ENCODE measurements at places on chromosomes 7 and 10.

GRCh38 chr7:70634071-70634470 lies 497.9 kb upstream of the GALNT17 start:
- DNase-seq = no peak

GRCh38 chr7:44223362-44224079 lies 22.7 kb downstream of the YKT6 start:
- no peak for DNase-seq

- no peak for DNase-seq
These were observed 717.3 kb downstream of the XPNPEP1 start for GRCh38 chr10:109205929-109206585.

GRCh38 chr10:11081408-11081807 lies 63.7 kb downstream of the CELF2 start:
- no peak for DNase-seq

GRCh38 chr10:22251751-22252223 lies 34.0 kb upstream of the EBLN1 start:
- DNase-seq = peak; percentile 57

DNA sequence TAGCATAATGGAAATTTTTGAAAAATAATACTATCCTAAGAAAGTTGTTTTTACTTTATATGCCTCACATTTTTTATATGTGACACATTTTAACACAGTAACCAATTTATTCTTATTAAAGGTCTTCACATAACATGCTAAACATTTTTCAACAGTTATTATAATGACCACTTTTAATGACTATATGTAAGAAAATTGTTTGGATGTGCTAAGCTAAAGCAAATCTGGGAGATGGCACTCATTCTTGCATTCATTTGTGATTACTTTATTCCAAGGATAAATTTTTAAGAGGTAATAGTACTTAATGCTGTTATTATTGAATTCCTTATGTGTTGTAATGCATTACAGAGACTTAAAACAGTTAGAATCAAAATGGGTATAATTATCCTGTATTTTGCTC lies 88.1 kb downstream of the ANKIB1 start:
- no peak for DNase-seq

DNA sequence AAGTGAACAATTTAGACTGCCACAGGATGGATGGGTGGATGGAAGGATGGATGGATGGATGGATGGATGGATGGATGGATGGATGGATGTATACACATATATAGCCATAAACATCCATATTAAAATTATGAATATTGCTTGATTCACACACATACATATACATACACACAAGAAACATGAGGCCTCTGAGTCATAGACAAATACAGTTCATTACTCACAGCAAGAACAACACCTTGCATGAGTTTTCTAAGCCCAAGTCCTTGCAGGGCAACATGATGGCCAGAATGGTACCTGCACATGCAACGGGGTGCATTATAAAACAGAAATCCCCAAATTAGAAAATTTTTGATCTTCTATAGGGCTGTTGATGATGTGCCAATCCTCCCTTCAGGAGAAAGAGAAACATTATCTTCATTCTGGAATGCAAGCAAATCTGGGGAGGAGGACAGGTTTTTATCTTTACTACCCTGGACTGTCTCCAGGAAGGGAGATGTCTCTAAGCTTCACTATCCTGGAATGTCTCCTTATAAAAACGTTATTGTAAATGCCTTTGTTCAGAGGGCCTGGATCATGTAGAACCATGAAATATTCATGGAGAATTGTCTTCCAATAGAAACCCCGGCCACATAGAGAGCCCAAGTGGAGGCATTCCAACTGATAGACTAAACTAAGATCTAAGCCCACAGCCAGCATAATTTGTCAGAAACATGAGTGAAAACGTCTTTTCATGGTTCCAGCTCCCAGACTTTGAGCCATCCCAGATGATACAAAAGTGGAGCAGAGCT lies 238.6 kb upstream of the LRRN3 start:
- no peak for DNase-seq

DNA sequence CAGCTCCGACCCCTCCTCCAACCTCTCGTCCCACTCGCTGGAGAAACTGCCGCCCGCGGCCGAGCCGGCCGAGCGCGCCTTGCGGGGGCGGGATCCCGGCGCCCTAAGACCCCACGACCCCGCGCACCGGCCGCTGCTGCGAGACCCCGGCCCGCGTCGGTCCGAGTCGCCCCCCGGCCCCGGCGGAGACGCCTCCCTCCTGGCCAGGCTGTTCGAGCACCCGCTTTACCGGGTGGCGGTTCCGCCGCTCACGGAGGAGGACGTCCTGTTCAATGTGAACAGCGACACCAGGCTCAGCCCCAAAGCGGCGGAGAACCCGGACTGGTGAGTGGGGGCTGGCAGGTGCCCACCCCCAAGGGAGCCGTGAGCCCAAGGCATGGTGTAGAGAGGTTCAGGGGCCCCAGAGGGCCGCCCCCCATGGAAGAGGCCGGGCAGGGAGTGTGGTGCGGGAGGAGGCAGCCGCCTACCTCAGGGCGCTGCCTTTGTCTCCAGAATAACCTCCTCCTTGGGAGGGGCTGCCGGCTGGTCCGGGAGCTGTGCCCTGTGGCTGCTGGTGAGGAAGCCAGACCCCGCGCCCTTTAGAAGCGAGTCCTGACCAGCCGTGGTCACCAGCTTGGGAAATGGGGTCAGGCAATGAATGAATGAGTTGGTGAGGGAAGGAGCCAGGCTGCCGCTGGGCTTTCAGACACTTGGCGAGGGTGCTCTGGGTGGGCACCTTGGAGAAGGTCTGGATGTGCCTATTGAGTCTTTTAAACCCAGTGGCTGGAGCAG lies 1.3 kb downstream of the FAM20C start:
- DNase-seq = no peak

- DNase-seq = no peak
These were observed 136.2 kb downstream of the CDH23 start for GRCh38 chr10:71532878-71533277.

- no peak for DNase-seq
These were observed 523.1 kb downstream of the LRMDA start for GRCh38 chr10:75954486-75954885.

DNA sequence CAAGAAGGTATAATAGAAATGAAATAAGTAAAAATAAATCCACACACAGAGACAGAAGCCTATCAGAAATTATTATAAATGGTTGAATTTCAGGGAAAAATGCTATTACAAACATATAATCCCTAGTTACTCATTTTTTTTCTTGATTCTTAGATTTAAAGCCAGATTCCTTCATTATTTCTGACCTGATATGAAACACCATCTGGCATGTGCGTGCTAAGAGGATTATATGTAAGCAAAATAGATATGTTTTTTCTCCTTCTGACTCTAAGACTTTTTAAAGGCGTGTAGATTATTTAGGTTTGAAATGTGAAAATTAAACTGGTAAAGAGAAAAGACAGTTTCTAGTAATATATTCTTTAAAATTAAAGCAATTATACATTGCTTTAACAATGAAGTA lies 236.7 kb upstream of the ETV1 start:
- DNase-seq = no peak

GRCh38 chr7:49631071-49631815 lies 142.2 kb upstream of the VWC2 start:
- no peak for DNase-seq

GRCh38 chr7:75642810-75643486 lies 95.8 kb downstream of the HIP1 start:
- DNase-seq = peak; percentile 49

DNA sequence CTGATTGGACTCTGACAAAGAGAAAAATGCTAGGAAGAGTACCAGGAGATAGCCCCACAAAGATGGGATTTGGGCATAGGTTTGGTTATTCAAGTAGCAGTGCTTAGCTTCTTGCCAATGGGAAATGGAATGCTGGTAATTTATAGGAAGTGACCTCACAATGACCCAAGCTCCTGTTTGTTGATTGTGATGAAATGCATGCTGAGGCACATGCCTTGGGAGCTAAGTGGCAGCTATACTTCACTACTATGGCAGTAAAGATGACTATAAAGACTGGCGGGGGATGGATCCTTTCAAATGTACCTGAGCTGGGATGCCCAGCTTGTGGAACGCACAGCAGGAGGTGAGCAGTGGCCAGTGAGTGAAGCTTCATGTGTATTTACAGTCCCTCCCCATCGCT lies 153.8 kb downstream of the ZNF22 start:
- no peak for DNase-seq

DNA sequence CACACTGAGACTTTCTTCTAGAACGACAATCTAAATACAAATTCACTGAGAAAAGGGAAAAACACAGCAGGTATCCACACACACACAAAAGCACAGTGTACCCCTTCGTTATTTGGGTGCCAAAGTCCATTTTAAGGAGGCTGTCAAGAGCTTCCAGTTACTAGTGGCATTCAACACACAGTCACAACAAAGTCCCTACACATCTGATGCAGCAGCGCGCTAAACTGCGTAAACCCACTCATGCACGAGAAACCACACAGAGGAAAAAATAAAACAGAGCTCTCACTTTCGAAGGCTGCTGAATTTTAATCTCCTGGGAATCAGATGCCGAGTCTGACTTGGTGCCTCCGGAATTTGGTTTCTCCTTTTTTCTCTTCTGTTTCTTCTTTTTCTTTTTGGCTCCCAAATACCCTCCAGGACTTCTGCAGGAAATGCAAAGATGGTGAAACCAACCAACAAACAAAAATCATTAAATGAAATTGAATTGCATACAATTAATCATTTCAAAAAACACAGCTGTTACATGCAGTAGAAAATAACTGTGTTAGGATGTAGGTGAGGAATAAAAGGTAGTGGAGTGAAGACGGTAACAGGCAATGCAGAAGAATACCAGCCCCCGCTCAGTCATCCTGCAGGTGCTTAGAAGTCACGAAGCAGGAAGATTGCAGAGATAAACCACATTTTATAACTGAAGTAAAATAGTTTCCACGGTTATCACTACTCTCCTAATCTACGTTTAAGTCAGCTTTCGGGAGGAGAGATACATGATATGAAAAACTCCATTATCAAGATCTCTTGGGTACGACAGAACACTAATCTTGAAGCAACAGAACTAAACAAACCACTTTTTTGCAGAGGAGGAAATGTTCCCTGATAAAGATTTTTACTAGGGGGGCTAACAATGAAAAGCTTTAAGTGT lies 27.1 kb downstream of the NMT2 start:
- no peak for DNase-seq

DNA sequence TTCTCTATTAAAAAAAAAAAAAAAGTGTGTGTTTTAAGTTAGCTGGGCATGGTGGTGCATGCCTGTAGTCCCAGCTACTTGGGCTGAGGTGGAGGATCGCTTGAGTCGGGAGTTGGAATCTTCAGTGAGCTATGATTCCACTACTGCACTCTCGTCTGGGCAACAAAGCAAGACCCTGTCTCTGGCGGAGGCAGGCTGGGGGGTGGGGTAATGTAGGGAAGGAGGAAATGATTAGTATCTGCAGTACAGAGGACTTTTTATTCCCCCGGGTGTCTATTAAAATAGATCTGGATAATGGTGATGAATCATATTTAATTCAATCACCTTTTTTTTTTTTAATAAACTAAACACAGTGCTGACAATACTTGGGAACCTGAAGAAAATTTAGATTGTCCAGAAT lies 6.5 kb downstream of the CBX3 start:
- DNase-seq = no peak

DNA sequence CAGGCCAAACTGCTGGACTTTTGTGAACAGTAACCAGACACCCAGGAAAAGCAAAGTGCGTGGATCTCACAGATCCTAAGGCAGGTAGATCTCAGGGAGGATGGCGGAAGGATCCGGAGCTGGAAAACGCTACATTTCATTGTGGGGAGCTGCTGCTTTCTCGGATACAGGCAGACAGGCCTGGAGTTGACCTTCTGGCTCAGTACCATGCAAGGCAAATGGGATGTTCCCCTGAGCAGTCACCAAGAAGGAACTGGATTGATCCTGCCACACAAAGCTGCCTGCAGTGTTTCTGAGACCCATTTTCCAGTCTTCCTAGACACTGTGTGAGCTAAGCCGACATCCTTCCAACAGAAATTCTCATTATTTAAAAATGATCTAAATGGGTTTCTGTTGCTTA lies 65.5 kb downstream of the ZRANB1 start:
- no peak for DNase-seq

- no peak for DNase-seq
These were observed 131.6 kb upstream of the KLF14 start for GRCh38 chr7:130865408-130866236.

GRCh38 chr7:142024547-142024946 lies 28.9 kb downstream of the MGAM start:
- DNase-seq = no peak

DNA sequence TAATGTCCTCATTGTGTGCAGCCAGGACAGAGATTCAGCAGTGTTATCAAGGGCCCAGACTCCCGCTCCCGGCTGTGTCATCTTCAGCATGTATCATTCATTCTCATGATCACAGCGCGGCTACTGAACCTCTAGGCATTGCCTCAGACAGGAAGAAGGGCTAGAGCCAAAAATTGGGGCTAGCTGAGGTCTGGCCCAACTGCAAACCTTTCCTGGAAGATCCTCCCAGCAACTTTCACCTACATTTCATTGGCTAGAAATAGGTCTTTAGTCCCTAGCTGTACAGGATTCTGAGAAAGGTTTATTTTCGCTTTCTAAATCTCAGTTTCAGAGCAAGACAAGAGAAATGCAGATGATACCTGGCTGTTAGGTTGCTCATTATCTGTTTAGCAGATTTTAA lies 81.9 kb downstream of the CREM start:
- no peak for DNase-seq

DNA sequence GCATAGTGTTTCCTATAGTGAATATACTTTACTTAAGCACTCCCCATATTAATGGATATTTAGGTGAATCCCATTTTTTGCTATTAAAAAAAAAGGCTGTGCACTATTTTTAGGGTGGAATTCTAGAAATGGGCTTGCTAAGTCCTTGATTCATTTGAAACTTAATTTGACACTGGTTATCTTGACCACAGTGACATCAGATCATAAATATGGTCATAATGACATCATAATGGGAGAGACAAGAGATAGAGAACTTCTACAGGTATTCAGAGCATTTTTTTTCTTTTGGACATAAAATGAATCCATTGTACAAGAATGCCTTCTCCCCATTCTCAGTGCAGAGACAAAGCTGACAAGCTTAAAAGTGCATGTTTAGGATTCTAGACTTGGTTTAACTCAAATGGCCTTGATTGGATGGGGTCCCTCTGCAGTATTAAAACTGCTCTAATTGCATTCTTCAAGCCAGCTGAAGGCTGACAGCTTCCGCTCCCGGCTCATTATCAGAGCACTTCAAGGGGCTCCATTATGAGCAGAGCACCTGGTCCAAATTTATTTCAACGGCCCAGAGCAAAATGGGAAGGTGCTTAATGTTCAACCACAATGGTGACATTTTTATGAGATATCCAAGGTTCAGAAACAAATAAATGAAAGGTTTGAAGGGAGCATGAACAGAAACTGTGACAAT lies 104.8 kb downstream of the JAZF1 start:
- DNase-seq = no peak

GRCh38 chr7:31146030-31146429 lies 93.9 kb downstream of the ADCYAP1R1 start:
- no peak for DNase-seq
